ENCODE measurements at places on chromosomes 4 and X.

DNA sequence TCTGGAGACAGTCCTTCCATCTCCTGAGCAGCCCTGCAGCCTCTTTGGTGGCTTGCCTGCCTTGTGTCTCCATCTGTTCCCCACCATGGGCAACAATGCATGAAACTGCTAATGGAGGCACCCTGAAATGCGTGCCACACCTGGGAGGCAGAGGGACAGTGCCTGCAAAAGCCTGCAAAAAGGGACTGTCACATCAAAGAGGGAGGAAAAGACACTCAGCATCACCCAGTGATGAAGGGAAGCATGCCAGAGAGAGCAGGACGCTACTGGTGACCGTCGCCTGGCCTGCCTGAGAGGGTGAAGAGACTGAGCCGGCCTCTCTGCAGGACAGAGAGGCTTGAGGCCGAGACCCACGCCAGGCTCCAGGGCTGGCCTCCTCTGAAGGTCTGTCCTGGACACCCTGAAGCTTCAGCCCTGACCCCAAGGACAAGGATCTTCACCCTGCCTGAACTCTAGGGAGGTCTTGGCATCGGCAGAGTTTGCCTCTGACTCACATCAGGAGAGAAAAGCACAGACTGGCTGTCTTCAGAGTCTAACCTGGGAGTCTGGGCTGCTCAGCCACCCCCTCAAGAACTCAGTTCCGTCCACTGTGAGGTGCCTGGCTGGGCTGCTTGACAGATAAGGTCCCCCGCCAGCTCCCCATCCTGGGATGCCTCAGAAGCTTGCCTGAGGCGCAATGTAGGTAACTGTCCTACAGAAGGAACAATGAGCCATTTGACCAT, 8.1 kb downstream of the ACSL1 start:
- no peak for DNase-seq

GRCh38 chr4:89615051-89615450, 221.9 kb downstream of the SNCA start:
- DNase-seq = no peak

GRCh38 chr4:156983366-156983765, 11.8 kb upstream of the PDGFC start:
- no peak for DNase-seq

- DNase-seq = no peak
Observed at GRCh38 chr4:8727546-8728510, 135.3 kb downstream of the CPZ start.

DNA sequence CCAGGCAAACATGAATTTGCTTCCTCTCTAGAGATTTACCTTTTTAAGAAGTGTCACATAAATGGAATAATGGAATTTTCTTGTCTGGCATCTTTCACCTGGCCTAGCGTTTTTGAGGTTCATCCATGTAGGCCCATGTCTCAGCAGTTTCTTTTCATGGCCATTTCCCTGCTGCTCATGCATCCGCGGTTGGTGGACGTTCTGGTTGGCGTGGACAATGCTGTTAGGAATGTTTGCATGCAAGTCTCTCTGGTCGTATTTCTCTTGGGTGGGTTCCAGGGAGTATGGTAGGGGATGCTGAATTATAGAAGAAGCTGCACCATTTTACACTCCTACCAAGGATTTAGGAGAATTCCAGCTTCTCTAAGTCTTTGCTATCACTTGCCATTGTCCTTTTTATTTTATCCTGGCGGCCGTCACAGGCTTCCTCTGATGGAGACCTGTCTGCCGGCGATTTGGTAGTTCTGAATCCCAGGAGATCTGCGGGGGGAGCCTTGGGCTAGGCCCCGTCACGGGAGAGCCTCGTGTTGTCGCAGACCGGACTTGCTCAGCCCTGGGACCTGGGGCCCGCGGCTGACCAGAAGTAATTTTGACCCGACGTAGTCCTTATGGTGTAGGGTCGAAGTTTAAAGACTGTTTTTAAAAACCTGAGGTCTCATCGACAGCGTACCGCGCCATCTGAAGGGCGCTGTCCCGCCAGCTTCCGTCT, 56.9 kb upstream of the TADA2B start:
- no peak for DNase-seq

GRCh38 chrX:150940844-150941495, 42.2 kb upstream of the HMGB3 start:
- no peak for DNase-seq

DNA sequence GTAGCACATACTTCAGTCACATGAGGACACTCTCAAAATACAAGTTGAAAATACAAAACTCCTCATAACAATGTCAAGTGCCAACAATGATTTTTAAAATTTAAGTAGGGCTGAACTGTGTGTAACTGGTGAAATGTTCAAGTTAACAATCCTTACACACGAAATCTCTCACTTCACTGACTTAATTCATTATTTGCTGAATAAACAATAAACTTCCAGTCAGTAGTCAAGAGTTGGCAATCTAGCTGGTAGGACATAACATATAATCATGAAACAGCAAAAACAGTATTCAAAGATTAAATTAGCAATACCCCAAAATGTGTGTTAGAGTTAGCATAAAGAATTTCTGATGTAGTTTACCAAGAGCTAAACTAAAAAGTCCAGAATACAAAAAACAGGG, 1.9 kb upstream of the RAB33B start:
- no peak for DNase-seq

DNA sequence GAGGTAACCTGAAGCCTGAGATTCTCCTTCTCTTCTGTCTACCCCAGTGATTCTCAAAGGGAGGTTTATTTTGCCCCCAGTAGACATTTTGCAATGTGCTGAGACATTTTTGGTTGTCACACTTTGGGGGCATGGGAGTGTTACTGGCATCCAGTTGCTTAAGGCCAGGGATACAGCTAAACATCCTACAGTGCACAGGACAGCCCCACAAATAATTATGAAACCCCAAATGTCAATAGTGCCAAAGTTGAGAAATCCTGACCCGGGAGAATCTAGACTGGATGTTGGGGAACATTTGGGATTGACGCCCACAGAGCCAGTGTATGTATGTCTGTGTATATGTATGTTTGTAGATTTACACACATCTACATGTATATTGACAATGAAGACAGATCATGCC, 13.2 kb downstream of the MID1 start:
- no peak for DNase-seq

- DNase-seq = no peak
Observed at GRCh38 chr4:159606835-159607234, 504.0 kb downstream of the RAPGEF2 start.

GRCh38 chr4:167234316-167234881, at the start of gene SPOCK3:
Gene SPOCK3, minus strand, starts transcription at chr4:167234494.
- no peak for DNase-seq

DNA sequence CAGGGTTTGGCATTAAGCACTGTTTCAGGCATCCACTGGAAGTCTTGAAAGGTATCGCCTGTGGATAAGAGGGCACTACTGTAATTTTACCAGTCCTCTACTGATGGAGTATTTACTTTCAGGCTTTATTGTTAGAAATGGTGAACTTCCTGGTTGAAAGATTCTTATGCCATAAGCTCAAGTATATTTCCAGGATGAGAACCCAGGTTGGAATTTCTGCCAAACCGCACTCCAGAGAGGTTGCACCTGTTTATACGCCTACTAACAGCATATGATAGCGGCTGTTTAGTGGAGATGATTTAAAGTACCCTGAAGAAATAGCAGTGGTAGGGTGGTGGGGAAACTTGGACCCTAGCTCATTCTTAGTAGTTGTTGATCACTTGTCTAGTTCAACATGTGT, 9.9 kb downstream of the FNIP2 start:
- no peak for DNase-seq

DNA sequence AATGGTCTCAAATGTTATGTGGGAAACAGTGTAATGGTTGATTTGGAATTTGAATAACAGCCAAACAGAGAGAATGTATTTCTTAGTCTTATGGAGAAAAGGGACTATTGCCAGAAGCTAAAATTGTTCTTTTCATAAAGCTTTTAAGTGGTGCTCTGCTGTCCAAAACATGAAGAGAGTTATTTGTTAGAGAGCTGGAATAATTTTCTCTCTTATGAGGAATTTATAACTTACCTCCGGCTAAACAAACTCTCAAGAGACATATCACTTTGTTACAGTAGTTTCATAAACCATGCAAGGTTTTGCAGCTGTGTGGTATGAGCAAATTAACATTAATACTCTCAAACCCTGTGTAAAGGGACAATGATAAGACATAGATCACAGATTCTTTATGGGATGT, 28.6 kb downstream of the SULT1B1 start:
- no peak for DNase-seq

- no peak for DNase-seq
Observed at GRCh38 chr4:139241086-139241783, 38.8 kb downstream of the MGARP start.

DNA sequence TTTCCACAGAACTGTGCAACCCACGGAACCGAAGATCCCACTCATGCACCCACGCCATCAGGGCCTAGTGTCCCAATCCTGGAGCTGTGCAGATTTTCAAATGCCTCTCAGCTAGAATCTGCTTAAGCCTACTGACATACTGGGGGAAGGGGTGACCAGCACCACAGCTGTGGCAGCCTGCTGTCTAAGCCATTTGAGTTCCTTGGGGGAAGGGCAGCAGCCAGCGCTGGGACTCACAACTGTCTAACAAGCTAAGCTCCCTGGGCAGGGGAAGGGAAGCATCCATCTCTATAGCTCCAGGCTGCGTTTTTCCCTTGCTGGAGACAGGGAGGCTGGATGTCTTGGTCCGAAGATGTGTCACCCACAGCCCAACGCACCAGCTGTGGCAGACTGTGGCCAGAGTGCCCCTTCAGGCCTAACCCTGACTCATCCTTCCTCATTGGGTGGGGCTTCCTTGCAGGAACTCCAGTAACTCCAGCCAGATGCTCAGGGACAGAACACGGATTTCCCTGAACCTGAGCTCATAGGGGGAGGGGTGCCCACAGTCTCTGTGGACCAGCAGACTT, 194.8 kb downstream of the CHRDL1 start:
- DNase-seq = no peak

GRCh38 chrX:3529466-3530010, 183.1 kb upstream of the MXRA5 start:
- DNase-seq = no peak

DNA sequence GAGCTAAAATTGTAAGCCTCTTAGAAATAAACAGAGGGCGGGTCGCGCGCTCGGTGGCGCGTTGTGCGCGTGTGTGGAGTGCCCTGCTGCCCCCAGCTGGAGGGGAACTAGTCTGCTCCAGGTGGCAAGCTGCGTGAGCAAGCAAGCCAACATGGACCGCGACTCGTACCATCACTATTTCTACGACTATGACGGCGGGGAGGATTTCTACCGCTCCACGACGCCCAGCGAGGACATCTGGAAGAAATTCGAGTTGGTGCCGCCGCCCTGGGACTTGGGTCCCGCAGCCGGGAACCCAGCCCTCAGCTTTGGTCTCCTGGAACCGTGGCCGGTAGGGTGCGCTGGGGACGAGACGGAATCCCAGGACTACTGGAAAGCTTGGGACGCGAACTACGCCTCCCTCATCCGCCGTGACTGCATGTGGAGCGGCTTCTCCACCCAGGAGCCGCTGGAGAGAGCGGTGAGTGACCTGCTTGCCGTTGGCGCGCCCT, 66.1 kb downstream of the DNAAF6 start:
- DNase-seq = peak; percentile 4
